ENCODE measurements at places on chromosomes 3 and 15.

GRCh38 chr3:2094941-2095340, 3.7 kb upstream of the CNTN4 start:
- no peak for DNase-seq

DNA sequence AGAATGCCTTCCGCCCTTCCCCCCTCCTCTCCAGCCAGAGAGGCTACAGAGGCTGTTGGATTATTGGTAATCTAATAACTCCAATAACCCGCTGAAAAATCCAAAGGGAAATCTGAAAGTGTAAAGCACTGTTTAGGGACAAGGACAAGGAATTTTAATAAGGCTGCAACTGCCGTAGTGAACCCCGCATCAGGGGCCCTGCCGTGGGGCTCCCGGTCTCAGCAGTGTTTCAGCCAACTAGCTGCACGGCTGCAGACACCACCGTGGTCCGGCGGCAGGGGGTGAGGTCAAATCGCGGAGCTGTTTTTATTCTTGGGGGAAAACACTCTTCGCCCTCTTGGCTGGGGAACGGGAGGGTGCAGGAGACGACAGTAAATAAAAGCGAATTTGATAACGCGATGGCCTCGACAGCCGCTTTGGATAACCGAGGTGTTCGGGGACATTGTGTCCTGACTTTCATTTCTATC, 6.1 kb downstream of the BCL6 start:
- DNase-seq, result peak; percentile 27

GRCh38 chr3:85691196-85691595, 732.4 kb downstream of the CADM2 start:
- DNase-seq, result no peak

- no peak for DNase-seq
These were observed 25.9 kb downstream of the ADCY5 start for GRCh38 chr3:123423031-123423430.

GRCh38 chr3:151852074-151852811, 21.2 kb upstream of the SUCNR1 start:
- DNase-seq, result no peak

- DNase-seq, result no peak
These were observed 50.2 kb downstream of the KCNAB1 start for GRCh38 chr3:156170571-156170970.

DNA sequence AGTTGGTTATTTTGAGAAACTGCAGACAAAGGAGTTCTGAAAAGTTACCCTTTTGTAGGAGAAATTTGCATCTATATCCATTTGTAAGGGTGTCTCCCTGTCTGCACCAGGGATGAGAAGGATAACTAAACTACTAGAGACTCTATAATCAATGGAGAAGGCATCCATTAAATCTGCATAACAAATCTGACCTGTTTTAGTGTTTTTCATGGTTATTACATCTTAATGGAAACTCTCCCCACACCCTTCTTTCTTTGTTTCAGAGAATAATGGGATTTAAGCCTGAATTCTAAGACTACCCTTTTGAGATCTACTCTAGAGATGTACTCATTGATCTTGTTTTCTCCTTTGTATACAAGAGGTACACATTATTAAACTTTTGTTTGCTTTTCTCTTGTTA, 82.0 kb upstream of the DAZL start:
- DNase-seq, result no peak

GRCh38 chr3:194097141-194097882, 38.6 kb upstream of the HES1 start:
- no peak for DNase-seq

DNA sequence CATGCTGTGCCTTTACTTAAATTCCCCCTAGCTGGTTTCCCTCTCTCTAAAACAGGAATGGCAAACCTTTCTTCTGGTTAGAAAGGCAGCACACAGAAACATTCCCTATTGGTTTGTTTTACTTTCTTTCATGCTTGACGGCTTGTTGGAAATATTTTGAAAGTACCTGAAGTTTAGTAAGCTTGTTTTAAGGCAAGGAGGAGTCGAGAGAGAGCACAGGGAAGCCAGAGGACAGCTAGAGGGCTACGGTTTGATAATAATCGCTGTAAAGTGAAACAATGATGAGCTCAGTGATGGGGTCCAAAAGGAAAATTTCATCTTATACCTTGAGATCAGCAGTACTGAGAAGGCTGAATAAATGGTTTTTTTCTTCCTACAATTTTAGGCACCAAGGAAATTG, 64.1 kb downstream of the ATP13A4 start:
- DNase-seq, result no peak

- no peak for DNase-seq
These were observed 24.4 kb downstream of the MAP1A start for GRCh38 chr15:43541785-43542184.

- DNase-seq, result no peak
These were observed 277.5 kb upstream of the RGMA start for GRCh38 chr15:93366387-93367100.

GRCh38 chr15:88322461-88322860, 65.9 kb upstream of the NTRK3 start:
- no peak for DNase-seq

- no peak for DNase-seq
These were observed 77.7 kb upstream of the ROBO1 start for GRCh38 chr3:79845546-79845945.

DNA sequence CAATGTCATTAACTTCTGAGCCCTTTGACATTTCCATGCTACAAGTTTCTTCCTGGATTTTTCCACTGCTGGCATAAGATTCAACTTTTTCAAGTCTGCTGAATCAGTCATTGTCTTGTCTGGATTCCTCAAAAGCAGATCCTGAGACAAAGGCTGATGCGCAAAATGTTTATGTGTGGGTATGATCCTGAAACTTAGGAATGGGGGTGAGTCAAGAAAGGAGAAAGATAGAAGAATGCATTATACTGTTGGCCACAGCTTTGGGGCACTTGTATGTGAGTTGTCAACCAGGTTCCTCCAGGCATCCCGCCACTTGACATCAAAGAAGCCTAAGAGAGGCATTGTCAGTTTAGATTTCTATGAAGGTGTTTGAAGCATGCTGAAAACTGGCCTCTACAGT, 50.4 kb downstream of the FOXB1 start:
- no peak for DNase-seq

DNA sequence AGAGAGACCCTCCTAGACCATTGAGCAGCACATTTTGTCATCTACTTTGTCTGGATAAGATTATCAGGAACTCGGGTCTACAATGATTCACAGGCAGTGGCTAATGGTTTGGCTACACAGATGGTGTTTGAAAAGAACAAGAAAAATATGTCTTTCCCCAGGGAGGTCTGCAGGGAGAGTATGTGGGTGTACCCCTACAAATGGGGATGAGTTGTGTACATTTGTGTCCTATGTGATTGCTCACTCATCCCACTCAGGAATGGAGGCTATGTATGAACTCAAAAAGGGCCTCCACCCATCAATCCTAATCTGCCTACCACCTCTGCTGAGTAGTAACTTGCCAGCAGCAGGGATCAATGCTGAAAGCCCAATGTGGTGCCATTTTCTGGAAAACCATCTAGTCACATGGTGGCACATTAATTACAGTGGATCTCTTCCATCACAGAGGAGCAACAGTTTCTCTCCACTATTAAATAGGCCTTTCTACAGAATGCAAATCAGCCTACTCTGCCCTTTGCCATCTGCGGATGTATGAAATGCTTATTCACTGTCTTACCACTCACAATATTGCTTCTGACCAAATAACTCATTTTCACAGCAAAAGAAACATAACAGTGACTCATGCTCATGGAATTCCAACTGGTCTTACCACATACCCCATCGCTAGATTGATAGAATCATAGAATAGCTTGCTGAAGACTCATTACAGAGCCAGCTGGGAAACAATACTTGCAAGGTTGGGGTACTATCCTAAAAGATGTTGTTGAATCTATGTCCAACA, 48.3 kb upstream of the TRIM42 start:
- no peak for DNase-seq

DNA sequence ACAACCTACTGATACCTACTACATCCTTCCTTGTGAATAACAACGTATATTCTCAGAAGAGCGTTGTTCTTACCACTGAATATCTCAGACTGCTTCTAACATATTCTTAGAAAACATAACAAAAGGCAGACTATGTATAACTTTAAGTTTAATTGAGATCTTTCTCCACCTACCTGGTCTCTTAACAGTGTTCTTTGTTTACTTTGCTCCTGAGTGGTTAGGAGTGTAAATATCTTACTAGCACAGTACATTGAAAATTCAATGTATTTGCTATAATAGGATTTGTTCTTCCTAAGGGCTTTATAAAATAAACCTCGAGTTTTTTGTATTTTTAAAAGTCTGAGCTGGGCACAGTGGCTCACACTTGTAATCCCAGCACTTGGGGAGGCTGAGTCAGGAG, 7.9 kb upstream of the BLM start:
- no peak for DNase-seq

GRCh38 chr3:99789011-99789721, 28.5 kb upstream of the CMSS1 start:
- no peak for DNase-seq

DNA sequence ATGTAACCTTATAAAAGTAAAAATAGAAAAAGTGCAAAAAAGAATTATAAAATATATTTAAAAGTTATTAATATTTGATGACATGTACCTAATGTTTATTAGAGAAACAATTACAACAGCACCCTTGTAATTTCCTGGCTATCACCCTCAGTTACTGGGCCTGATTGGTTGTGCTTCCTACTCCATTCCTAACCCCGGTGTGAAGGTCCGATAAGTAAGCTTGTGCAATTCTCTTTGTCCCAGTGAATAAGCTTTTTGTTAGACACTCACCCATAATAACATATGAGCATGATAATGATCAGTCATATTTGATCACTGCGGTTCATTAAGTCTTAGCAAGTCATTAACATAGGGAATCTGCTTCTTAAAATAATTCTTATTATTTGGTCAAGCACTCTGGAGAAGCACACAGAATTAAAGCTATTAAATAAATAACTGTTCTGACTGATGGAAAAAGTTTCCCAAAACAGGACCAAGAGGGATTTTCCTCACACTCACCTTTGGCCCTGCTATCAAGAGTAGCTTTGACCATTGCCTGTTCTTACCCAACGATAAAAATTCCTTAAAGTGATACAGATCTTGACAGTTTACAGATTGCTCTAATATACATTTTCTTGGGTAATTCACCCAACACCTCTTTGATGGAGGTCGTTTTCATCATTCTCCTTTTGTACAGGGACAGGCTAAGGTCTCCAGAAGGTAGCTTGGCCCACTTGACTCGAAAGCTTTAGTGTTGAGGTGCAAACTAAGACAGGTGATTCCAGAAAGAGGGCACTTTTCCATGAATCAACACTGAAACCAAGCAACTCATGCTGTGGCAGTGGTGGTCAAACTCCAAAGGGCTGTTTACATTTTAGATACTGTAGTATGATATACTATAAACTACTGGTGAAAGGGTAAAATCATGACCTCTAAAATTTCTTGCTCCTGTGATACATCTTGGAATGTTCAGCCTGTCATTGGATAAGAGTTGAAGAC, 543.0 kb upstream of the KCNMB2 start:
- DNase-seq, result no peak

GRCh38 chr15:76711351-76711827, 193.8 kb downstream of the SCAPER start:
- DNase-seq, result no peak

DNA sequence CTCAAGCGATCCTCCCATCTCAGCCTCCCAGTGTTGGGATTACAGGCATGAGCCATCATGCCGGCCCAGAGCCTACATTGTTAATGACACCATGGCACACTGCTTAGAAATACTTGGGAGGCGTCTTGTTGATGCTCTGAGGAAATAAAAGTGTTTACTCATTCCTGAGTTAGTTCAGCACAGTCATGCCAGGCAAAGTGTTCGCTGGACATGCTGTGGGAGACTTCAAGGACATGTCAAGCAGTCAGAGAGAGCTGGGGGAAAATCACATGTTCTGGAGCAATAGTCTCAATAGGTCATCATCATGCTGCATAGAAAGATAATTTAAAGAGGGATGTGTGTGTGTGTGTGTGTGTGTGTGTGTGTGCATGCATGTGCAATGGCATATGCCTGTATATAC, 37.5 kb downstream of the TTC23 start:
- no peak for DNase-seq

- no peak for DNase-seq
These were observed 137.1 kb upstream of the THBS1 start for GRCh38 chr15:39443659-39444219.

- no peak for DNase-seq
These were observed 42.3 kb downstream of the MITF start for GRCh38 chr3:69781593-69781992.

DNA sequence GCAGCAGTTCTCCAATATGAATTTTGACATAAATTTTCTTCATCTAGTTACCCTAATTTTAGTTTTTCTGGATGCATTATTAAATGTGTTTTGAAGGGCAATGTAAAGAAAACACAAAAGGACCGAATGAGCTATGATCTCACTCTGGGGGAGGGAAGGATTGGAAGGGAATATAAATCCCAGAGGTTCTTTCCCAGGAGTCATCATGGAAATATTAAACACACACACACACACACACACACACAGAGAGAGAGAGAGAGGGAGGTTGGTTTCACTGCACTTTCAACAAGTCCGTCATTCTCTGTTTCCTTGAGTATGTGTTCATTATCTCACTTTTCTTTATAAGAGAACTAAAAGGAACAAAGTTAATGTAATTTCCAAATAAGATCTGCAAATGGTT, 70.7 kb upstream of the DCBLD2 start:
- DNase-seq, result no peak

- no peak for DNase-seq
These were observed 601.4 kb downstream of the CADM2 start for GRCh38 chr3:85560088-85560785.

DNA sequence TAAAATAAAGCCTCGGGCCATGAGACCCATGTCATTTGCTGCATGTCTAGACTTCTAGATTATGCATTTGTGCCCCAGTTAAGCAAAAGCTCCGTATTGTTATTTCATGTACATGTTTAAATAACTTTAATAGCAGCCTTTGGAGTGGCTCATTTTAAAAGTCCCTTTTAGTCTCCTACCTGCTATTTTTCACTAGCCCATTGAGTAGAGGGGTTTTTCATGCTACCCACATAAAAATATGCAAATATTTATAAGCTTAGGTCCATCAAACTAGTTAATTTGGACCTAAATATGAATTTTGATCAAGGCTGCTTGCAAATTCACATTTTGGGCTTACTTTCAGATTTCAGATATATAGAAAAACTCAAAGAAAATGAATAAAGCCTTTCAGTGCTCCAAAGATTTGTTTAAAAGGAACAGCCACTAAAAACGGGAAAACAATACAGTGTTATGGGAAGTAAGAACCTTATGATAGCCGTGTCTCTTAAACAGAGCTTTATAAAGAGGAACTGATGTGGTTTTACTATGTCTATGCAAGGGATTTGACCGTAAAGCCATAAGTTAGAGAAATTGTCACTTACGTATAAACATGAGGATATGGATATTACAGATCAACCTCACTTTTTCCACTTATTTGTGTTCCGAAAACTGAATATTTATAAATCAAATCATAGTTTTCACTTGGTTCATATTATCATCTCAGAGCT, 30.0 kb downstream of the FILIP1L start:
- DNase-seq, result no peak

DNA sequence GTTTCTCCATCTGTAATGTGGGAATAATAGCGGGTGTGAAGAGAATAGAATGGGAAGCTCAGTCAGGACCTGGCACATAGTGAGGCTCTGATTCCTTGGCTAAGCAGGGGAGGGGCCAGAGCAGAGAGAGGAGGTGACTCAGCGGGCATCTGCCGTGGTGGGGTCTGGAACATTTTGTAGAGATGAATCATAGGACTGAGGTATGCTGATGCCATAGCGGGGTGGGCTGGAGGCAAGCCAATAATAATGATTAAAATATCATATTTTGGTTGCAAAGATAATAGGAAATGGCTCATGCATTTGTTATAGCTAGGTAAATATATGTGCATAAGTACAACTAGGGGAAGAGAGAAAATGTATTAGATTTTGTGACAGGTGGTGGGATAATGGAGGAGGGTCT, 11.2 kb downstream of the TGM4 start:
- DNase-seq, result no peak

- DNase-seq, result no peak
These were observed 63.4 kb downstream of the SNRK start for GRCh38 chr3:43349716-43350115.
